ENCODE measurements at places on chromosomes 4 and X.

- DNase-seq = no peak
These were observed 113.2 kb upstream of the RBPJ start for GRCh38 chr4:26207631-26208030.

DNA sequence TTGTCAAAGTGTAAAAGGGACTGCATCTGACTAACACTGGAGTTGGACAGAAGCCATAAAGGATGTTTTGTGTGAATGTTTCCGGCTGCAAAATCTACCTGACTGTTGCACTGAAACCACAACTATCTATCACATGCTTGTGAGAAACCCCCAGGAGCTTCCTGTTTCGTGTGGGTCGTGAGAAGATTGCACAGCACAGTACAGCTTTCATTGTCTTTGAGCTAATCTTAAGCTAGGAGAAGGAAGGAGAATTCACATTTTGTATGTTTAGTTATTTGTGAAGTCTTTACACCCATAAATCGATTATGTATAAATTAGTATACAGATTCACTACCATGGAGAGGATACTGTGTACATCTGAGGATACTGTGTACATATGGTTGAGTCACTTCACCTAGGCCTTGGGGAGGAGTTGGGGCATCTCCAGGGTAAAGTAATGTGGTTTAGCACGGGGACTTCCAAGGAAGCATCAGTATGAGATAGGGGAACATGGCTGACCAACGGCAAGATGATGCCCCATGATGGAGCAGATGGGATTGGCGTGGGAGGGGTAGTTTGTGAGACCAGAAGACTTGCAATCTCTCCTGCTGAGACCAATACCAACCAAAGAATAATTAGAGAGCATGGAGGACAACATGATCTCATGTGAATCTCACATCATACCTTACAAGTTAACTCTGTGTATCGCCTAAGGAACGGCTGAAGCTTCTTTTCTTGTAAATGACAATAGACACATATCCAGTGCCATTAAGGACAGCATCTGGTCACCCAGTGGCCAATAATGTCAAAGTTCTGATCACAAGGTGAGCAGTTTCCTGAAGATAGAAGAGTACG lies 43.1 kb upstream of the FAM9C start:
- no peak for DNase-seq

DNA sequence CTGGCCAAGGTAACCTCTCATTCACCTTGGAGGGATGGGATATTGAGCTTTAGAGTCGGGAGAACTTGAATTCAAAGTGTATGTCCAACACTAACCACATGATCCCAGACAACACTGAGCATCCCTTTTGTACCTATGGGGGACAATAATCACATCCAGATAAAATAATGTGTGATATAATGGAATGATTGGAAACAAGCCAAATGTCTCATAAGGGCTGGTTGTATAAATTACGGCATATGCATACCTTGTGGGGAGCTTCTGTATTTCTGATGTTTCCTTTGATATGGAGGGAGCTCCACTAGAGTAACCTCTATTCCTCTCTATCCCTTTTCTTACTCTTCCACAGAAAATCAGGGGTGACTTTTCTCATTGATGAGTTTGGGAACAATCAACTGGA lies 40.7 kb upstream of the LDB2 start:
- no peak for DNase-seq

- DNase-seq = no peak
These were observed 11.0 kb downstream of the TKTL2 start for GRCh38 chr4:163462556-163462955.

- no peak for DNase-seq
These were observed 32.2 kb upstream of the ALG13 start for GRCh38 chrX:111648802-111649201.

DNA sequence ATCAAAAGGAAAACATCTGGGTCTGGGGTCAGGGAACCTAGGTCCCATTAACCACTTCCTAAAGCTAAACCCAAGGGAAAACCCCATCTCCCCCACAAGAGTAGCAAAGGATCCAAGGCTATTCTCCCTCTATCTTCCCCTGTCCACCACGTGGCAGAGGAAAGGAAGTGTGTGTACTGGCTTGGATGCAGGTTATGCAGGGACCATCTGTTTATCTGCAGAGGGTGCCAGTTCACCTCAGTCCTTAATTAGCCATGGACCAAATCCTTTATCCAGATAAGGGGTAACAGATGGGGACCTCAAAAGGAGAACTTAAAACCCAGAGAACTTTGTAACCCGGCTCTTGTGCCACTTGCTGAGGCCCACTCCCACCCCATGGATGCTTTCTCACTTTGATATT lies 135.3 kb downstream of the ZNF518B start:
- no peak for DNase-seq

DNA sequence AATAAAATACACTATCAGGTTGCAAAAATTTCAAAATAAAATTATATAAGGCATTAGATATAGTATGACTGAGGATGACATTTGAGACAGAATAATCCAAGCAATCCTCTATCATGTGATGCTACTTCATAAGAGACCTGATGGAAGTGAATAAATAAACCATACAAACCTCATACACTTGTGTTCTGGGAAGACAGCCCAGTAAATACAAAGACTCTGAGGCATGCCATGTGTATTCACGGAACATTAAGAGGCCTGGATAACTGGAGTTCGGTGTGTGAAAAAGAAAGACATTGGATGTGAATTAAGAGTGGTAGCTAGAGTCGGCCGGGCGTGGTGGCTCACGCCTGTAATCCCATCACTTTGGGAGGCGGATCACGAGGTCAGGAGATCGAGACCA lies 364.2 kb downstream of the ADAM29 start:
- DNase-seq = no peak

GRCh38 chrX:39164212-39164611 lies 363.0 kb downstream of the MID1IP1 start:
- no peak for DNase-seq

- no peak for DNase-seq
These were observed 52.9 kb upstream of the HPF1 start for GRCh38 chr4:169810325-169811323.

GRCh38 chrX:113473418-113473817 lies 632.8 kb upstream of the AMOT start:
- DNase-seq = no peak

DNA sequence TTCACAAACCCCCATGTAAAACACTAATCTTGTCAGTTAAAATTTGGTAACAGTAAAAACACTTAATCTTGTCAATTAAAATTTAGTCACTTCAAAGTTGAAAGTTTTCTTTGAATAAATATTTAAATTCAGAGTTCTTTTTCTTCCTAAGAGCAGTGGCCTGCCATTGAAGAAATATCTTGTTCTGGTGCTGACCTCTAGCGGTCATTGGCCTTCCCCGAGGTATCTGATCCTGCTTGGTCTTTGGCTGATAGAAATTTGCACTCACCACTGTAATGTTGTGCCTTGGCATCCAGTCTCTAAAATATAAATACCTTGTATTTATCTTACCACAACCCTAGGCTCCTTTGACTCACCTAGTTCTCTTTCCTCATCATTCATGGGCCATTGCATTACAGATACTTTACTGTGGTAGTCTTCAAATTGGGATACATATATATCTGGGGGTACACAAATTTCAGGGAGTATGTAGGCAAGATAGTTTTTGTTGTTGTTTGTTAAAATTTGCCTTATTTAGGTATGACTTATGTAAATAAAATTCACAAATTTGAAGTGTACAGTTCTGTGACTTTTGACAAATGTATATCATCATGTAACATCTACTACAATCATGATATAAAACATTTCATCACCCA lies 6.7 kb upstream of the ART3 start:
- peak; percentile 23 for DNase-seq

DNA sequence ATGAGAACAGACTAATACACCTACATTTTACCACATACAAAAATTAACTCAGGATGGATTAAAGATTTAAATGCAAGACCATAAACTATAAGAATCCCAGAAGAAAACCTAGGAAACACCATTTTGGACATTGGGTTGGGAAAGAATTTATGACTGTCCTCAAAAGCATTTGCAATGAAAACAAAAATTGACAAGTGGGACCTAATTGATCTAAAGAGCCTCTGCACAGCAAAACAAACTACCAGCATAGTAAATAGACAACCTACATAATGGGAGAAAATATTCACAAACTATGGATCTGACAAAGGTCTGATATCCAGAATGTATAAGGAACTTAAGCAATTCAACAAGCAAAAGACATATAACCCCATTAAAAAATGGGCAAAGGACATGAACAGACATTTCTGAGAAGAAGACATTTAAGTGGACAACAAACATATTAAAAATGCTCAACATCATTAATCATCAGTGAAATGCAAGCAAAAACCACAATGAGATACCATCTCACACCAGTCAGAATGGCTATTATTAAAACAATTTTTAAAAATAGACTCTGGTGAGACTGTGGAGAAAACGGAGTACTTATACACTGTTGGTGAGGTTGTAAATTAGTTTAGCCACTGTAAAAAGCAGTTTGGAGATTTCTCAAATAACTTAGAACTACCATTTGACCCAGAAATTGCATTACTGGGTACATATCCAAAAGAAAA lies 221.7 kb upstream of the DIPK2B start:
- no peak for DNase-seq

DNA sequence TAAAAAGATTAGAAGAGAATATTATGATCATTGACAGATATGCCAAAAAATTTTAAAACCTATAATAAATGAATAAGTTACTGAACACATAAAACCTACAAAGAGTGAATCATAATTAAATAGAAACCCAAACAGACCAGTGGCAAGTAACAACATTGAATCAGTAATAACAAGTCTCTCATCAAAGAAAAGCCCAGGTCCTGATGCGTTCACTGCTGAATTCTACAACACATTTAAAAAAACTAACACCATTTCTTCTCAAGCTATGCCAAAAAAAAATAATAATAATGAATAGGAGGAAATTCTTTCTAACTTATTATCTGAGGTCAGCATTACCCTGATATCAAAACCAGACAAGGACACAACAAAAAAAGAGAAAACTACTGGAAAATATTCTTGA lies 30.6 kb downstream of the ACTRT1 start:
- no peak for DNase-seq

- DNase-seq = no peak
These were observed 695.2 kb downstream of the GRXCR1 start for GRCh38 chr4:43587758-43588157.

GRCh38 chr4:129358571-129358970 lies 262.6 kb downstream of the C4orf33 start:
- no peak for DNase-seq

GRCh38 chr4:154018659-154019058 lies 229.8 kb upstream of the SFRP2 start:
- DNase-seq = peak; percentile 2

GRCh38 chr4:156654410-156654809 lies 317.2 kb downstream of the PDGFC start:
- no peak for DNase-seq

DNA sequence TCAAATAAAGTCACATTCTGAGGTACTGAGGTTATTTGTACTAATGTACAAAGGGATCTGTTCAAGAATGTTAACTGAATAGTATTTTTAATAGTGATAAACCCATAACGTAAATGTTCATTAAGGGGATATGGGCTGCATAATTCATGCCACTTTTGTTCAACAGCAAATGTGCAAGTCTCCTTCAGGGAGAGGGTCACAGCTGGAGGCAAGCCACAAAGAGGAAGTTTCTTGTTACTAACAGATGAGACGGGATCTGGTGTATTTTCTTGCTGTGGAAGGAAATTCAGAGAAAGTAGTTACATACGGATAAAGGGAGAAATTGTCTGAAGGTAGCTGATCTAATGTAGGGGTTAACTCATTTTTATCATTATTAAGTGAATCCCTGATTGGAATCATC lies 10.0 kb downstream of the ZFP42 start:
- DNase-seq = no peak

GRCh38 chrX:19179389-19179788 lies 57.1 kb upstream of the ADGRG2 start:
- no peak for DNase-seq

DNA sequence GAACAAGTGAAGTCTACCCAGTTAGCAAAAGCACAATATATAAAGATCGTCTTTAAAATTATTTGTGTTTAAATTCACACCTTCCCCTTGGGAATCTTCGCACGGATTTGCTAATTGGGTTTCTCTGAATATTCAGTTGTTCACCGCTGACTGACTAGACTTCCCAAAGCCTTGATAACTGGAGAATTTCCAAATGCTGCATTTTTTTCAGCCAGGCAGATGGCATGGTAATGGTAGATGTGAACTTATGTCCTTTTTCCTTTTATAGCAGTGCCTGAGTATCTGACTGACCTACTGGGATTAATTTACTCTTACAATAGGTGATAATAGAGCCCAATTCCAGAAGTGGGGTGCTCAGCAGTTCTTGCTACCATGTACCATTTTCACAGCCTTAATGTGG lies 548.1 kb downstream of the PACRGL start:
- DNase-seq = no peak

- no peak for DNase-seq
These were observed 9.1 kb upstream of the GASK1B start for GRCh38 chr4:158181906-158182305.

- no peak for DNase-seq
These were observed 125.8 kb upstream of the RXFP1 start for GRCh38 chr4:158395889-158396288.

- no peak for DNase-seq
These were observed 1.2 kb downstream of the CLTRN start for GRCh38 chrX:15663439-15663838.

GRCh38 chr4:154314248-154314647 lies 177.4 kb downstream of the DCHS2 start:
- DNase-seq = no peak

- DNase-seq = peak; percentile 15
These were observed 37.0 kb upstream of the ZBTB33 start for GRCh38 chrX:120213438-120214265.

- DNase-seq = no peak
These were observed 34.4 kb downstream of the NFKB1 start for GRCh38 chr4:102535398-102536082.
